ENCODE measurements at places on chromosomes 11 and 22.

DNA sequence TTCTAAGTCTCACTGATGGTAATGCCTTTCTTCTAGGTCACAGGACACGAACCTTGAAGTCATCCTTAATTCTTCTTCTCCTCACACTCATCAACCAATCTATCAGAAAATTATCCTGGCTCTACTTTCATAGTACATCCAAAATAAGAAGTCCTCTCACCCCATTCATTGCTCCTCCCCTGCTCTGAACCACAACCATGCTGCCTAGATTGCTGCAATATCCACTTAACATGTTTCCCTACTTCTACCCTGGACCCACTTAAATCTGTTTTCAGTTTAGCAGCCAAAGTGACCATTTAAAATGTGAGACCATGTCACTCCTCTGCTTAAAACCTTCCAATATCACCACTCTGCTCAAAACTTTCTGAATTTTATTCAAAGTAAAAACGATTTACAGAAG is 445.9 kb upstream of the FAT3 start:
- DNase-seq, result no peak

- no peak for DNase-seq
Measured at GRCh38 chr11:78112582-78113275, 26.7 kb downstream of the ALG8 start.

GRCh38 chr22:17952273-17952801 is 72.0 kb downstream of the MICAL3 start:
- no peak for DNase-seq

DNA sequence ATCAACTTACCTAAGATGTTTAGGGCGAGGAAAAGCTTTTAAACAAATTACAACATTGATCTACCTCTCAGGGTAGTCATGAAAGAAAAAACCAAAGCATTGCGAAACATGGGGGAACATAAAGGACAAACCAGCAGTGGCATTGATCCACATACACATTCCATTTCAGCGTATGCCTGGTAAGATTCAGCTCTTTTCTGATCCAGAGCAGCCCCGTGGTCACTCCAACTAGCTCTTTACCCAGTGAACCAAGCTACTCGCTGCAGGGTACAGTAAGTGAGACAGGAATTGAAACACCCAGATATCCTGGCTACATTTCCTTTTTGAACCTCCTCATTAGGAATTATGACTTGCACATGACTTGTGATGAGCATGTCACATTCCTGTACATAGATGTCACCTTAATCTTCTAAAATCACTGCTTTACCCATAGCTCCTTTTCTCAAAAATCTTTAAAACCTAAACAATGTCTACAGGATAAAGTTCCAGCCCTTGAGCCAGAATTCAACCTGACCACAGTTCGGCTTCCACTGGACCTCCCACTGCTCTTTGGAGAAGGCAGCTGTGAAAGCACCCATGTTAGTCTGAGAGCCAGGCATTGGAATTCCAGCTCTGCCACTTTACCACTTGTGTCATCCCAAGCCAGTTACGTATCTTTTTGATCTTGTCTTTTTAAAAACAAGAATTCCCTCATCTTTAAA is 42.9 kb upstream of the AKIP1 start:
- DNase-seq, result no peak

- DNase-seq, result no peak
Measured at GRCh38 chr11:104339380-104339831, 175.5 kb upstream of the PDGFD start.

GRCh38 chr11:5596607-5597201 is at the start of gene TRIM6:
TSS of gene TRIM6 (plus strand) at chr11:5596637. CDS start at chr11:5596898, 261 bp downstream.
- DNase-seq, result no peak

- no peak for DNase-seq
Measured at GRCh38 chr11:67556244-67556643, 27.4 kb upstream of the GSTP1 start.

GRCh38 chr22:30777587-30777986 is 82.9 kb downstream of the OSBP2 start:
- no peak for DNase-seq

GRCh38 chr11:17770917-17771316 is 36.3 kb downstream of the KCNC1 start:
- no peak for DNase-seq

- no peak for DNase-seq
Measured at GRCh38 chr11:124842305-124842704, 22.9 kb upstream of the ROBO3 start.

GRCh38 chr11:100908746-100909145 is 220.9 kb downstream of the PGR start:
- DNase-seq, result no peak

GRCh38 chr11:34924714-34925113 is 8.3 kb downstream of the PDHX start:
- no peak for DNase-seq

- DNase-seq, result no peak
Measured at GRCh38 chr11:24531528-24531927, 34.7 kb downstream of the LUZP2 start.

DNA sequence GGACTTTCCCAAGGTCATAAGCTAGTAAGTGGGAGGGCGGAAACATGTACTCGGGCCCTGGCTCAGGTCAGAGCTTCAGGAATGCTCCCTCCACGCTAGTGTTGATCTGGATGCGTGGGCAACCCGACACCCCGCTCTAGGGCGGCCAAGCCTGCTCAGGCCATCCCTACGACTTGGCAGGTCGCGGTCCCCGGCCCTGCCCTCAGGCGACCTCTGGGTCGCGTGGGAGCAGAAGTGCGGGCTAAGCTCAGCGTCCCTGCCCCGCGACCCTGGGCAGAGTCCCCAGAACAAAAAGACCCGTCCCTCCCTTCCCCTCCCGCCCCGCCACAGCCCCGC is 781 bp upstream of the TEF start:
- DNase-seq, result no peak

DNA sequence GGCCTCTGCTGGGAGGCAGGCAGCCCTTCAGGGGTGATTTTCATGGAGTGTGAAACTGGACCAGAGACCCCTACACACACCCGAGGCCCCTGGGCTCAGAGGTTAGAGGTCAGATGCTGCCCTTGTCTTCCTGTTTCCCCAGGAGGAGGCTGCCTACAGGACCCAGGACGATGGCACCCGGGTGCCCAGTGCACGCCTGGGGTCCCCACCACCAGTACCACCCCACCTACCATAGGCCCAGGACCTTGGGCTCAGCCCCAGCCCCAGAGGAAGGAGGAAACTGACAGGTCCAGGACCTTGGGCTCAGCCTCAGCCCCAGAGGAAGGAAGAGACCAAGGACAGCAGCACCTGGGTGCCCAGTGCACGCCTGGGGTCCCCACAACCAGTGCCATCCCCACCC is 79.2 kb downstream of the BRD1 start:
- DNase-seq, result no peak

GRCh38 chr11:100629671-100630070 is 57.4 kb upstream of the ARHGAP42 start:
- DNase-seq, result no peak

DNA sequence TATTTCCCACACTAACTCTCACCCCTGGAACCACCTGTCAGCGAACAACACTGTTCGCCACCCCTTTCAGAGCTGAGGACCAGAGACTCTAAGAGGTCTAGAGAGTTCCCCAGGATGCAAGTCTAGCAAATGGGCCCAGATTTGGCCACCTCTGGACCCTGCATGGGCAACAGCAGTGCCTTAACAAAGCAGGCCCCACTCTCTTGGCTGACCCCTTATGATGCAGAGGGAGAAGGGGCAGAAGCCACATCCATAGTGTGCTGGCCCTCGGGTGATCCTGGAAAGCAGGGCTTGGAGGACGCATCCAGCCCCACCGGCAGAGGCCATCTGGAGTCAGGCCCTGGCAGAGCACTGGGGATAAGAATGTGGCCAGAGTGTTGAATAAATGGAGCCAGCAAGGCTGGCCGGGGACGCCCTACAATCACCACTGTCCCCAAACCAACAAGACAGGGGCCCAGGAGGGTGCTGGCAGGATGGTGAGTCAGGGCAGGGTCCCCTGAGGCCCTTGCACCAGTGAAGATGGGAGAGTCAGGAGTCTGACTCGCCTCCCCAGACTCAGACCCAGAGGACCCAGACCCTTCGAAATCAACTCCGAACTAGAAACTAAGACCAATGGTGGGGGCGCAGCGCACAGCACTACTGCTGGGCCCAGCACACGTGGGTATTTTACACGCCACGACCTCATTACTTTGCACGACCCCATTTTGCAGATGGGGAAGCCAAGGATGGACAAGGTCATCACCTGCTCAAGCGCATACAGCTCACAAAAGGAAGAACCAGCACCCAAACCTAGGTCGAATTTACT is 6.5 kb downstream of the CSNK1E start:
- DNase-seq, result no peak

DNA sequence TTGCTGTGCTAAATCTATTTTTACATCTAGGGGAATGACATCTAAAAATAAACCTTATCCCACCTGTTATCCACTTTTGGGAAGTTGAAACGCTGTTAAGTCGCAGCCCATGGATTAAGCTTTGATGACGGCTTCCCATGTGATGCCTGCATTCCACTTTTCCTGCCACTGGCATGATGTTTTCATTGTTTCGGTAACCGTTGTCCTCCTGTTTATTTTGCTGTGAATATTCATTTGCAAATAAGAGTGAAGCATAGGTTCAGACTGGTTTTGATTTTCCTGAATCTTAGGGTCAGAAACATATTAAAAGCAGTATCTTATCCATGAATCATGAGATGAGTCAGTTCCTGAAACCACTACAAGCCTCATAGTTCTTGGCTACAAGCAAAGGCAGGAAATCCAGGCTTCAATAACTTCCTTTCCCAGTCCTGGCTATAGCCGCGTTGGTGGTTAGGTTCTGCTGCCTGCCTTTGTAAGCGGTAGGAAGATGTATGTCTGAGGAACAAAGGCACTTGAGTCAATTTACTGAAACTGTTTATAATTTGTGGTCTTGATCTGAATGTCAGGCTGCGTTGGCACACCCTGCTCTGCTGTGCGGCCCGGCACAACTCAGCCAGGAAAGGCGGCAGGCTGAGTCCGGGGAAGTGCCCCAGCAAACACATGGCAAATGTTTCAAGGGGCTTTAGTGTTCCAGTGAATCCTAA is 19.4 kb downstream of the TEAD1 start:
- DNase-seq, result no peak

DNA sequence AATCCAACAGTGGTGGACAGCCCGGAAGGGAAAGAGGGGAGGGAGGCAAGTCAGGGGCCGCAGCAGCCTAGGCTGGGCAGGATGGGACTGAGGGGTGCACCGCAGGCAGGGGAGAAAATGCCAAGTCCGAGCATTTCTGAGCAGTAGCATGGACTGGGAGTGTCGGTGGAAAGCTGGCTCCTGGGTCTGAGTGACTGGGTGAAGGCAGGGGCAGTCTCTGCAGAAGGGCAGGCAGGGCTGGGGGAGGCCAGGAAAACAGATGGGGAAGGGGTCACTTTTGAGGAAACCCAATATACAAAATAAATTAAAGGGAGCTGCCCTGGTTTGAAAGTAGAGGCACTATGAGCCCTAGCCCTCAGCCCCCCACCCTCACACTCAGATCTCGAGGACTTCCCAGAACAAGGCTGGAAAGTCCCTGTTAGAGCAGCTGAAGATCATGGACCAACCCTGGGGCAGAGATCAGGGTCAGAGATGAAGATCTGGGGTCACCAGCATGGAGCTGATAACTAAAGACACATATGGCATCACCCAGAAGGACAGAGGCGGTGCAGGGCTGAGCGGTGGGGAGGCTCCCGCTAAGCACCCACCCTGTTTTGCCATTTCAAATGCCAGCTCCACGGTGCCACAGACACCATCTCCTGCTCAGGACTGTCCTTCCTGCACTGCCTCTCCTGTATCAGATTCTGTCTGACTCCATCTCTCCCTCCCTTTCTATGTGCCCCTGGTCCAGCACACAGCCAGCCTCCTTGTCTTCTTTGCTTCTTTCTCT is 32.4 kb upstream of the ETS1 start:
- DNase-seq, result no peak

DNA sequence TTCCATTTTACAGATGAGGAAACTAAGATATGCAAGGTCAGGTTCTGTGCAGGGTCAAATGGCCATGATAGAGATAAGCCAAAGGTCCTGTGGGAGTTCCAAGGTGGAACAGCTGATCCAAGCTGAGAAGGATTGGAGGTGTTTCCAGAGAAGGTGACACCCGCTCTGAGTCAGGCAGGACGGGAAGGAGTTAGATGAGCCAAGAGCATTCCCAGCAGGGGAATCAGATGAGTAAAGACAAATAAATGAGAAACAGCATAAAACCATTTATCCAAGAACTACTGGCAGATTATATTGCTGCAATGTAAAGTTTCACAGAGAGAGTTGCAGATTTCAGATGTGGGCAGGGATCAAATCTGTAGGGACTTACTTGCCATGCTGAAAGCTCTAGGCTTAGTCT is 18.9 kb upstream of the HEPHL1 start:
- DNase-seq, result no peak

DNA sequence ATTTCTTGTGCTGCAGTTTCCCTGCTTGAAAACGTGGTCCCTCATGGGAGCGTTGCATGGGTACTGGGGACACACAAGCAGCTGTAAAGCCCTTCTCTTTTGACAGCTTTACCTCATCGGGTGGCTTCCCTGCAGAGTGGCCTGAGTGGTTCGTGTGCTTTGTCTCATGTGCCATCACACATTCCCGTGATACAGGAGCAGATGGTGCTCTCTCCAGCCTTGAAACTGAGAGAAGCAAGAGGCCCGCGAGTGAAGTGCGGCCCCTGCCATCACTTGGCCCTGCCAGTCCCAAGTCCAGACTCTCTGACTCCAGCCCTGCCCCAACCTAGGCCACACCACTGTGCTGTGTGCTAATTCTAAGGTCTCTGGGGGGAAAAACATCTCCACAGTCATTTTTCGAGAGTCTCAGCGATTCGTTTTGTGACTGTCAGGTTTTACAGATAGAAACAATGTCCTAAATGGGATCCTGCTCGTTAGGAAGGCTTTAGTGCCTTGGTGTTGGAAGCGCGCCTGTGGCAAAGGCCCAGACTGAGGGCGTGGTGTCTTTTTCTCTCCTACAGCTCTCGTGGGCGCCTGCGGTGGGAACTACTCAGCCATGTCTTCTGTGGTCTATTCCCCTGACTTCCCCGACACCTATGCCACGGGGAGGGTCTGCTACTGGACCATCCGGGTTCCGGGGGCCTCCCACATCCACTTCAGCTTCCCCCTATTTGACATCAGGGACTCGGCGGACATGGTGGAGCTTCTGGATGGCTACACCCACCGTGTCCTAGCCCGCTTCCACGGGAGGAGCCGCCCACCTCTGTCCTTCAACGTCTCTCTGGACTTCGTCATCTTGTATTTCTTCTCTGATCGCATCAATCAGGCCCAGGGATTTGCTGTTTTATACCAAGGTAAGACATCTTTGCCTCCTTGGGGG is 64.2 kb downstream of the KREMEN1 start:
- DNase-seq, result no peak
